ENCODE measurements at places on chromosomes 7 and 10.

DNA sequence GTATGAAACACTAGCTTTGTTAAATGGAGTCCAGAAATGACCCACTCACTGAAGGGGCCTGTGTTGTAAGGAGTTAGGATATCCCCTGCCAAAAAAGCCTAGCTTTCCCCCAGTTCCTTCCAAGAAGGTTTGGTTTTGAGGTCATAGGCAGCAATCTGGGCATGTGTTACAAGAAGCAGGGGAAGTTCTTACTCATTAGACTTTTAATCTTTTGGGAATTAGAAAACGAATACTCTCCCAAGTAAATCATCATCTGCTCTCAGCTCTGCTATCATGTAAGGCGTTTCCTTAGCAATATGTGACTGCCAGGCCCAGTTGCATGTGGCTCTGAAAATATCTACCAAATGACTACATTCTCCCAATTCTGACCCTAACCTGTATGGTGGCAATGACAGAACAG lies 3.7 kb downstream of the NOD1 start:
- no peak for DNase-seq

GRCh38 chr7:43199371-43200160 lies 87.1 kb downstream of the HECW1 start:
- no peak for DNase-seq

GRCh38 chr10:48567346-48567745 lies 37.5 kb downstream of the ARHGAP22 start:
- DNase-seq: no peak

GRCh38 chr7:36207451-36208291 lies 54.6 kb downstream of the EEPD1 start:
- no peak for DNase-seq

DNA sequence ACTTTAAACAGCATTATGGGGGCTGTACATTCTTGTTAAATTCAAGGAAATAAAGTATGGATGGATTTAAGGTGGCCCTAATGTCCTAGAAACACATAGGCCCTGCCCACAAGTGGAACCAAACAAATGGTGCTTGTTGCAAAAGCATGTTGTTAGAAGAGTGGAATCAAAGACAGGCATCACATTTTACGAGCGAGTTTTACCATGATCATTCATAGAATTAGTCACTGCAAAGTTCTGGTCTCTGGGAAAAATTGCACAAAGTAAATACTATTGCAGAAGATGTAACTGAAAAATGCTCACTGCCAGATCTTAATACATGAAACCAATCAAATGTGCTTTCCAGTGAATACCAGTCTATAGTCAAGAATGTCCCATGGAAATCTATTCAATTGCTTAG lies 677.1 kb downstream of the PARD3 start:
- DNase-seq: no peak

GRCh38 chr10:37754538-37755323 lies 102.7 kb downstream of the ZNF248 start:
- peak; percentile 10 for DNase-seq

DNA sequence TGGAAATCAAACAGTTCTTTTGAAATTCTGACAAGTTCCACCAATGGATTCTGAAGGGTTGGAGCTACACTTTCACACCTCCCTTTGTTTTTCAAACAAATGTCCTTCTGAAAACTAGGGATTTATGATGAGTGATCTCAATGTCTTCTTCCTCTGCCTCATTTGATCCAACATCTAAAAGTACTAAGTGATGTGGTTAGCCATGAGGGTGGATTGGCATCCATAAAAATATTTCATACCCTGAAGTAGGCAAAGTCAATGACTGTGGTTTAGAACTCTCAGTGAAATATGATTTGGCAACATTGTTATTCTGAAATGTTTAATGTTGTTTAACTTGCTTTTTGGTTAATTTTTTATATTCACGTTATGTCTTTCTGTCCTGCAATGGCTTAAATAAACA lies 136.9 kb downstream of the MBL2 start:
- no peak for DNase-seq

DNA sequence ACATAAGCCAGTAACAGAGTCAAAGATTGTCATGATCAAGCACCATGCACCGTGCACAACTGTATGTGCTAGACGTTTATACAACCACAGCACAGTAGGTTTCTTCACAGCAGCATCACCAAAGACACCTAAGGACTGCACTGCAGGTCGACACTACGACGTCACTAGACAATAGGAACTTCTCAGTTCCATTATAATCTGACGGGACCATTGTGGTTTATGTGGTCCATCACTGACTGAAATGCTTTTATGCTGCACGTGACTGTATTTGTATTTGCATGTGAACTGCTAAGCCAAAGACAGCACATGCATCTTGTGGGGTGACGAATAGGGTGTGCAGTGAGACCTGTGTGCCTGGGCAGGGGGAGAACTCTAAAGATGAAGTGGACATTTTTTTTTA lies 164.9 kb downstream of the PARD3 start:
- DNase-seq: no peak

- DNase-seq: no peak
Measured at GRCh38 chr7:98295467-98296192, 14.1 kb downstream of the BRI3 start.

GRCh38 chr10:128877936-128878335 lies 589.1 kb upstream of the MGMT start:
- DNase-seq: no peak

GRCh38 chr10:23978317-23978716 lies 230.6 kb upstream of the KIAA1217 start:
- DNase-seq: no peak

- DNase-seq: no peak
Measured at GRCh38 chr10:117463545-117463920, 79.0 kb upstream of the EMX2 start.

- no peak for DNase-seq
Measured at GRCh38 chr7:84637568-84638338, 443.2 kb upstream of the SEMA3A start.

GRCh38 chr10:94630017-94630688 lies 53.4 kb upstream of the CYP2C18 start:
- peak; percentile 38 for DNase-seq

DNA sequence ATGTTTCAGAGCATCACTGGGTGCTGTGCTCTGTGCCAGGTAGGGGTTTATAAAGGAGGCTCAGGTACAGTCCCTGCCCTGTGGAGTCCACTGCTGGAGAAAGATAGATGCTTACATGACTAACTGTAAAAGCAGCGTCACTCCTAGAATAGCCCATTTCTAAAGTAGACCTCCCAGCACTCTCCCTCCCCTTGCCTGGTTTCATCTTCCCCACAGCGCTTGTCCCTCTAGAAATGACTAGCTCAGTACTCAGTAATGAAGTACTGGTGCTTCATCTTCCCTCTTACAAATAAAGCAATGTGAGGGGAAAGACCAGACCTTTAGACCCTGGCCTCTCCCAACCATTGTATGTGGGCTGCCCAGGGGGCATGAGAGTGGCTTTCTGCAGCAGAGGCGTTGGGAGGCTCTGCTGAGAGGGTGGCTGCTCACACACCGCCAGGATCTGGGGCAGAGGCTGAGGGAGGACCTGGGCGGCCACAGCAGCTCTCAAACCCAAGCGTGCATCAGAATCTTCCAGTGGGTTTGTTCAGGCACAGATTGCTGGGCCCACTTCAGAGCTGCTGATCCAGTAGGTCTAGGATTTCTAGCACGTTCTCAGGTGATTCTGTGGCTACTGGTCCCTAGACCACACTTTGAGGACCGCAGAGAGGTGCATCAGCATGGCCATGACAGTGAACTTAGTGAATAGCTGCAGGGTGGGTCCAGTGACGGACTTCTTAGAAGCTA lies 110.3 kb upstream of the ANLN start:
- no peak for DNase-seq

DNA sequence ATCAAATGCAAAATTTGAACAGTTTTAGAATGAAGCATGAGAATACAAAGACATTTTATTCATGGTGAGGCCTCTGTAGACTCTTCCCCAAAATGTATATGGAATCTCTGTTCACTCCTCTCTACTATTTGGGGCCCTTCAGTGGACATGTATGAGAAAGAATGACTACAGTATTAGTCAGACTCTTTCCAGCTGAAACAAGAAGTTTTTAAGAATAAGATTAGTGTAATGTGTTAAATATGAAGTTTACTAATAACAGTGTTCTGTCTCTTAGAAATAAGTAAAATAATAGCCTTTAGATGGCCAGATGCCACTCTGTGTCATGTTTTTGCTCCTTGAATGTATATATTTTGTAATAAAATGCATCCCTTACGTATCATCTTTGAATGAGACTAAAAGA lies 585.6 kb downstream of the SUGCT start:
- no peak for DNase-seq

- no peak for DNase-seq
Measured at GRCh38 chr7:11127988-11128387, 154.3 kb downstream of the PHF14 start.

- no peak for DNase-seq
Measured at GRCh38 chr7:12158334-12159060, 52.6 kb upstream of the TMEM106B start.

DNA sequence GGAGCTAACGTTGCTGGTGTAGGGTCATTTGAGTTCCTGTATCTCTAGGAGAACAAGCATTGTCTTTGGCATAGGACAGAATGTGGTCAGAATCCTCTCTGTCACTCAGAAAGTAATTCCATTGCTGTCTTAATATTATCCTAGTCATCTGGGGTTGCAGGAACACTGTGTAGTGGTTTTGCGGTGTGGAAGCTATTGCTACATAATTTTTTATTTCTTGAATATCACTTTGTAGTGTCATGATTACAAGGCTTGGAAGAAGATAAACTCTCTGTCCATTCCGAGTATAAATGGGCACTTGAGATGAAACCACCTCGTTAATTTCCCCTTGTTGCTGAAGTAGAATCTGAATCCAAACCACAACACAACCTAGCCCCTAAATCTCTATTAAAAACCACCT lies 919.2 kb downstream of the LRMDA start:
- no peak for DNase-seq

GRCh38 chr7:50491943-50492342 lies 41.8 kb upstream of the FIGNL1 start:
- DNase-seq: no peak

DNA sequence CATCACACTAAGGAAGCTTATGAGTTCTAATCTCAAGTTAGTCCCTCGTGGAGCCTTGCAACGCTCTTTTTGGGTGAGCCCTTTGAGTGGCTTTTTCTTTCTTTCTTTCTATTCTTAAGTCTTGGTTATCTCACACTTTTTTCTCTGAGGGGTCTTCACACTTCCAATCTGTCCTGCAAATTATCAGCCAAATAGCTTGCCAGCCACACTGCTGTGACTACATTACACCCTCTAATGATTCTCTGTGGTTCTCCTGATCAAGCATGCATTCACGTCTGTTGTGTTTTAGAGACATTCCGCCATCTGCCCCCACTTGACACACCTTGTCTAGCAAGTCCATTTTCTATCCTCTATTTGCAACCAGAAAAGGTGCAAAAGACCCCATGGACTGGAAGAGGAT lies 340.2 kb downstream of the THSD7A start:
- DNase-seq: no peak

GRCh38 chr10:18450298-18450697 lies 201.1 kb downstream of the NSUN6 start:
- no peak for DNase-seq

GRCh38 chr10:31288001-31288400 lies 31.0 kb upstream of the ZEB1 start:
- no peak for DNase-seq

DNA sequence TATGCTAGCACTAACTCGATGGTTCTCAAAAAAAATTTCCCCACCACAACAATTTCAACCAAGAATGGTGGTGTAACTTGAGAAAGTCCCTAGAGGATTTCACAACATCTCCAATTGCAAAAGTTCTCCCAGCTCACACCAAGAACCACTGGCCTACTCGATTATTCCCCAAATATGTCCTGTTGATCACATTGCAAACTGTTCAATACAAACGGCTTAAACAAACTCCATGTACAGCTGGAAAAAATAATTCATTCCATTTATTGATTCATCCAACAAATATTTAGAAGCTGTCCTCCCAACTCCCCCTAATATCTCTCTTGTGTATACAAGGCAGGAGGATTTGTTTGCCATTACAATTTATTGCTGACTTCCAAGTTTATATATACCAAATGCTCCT lies 19.1 kb downstream of the TMEM176B start:
- DNase-seq: no peak

GRCh38 chr7:149610441-149611011 lies 112.9 kb upstream of the ZNF746 start:
- no peak for DNase-seq

DNA sequence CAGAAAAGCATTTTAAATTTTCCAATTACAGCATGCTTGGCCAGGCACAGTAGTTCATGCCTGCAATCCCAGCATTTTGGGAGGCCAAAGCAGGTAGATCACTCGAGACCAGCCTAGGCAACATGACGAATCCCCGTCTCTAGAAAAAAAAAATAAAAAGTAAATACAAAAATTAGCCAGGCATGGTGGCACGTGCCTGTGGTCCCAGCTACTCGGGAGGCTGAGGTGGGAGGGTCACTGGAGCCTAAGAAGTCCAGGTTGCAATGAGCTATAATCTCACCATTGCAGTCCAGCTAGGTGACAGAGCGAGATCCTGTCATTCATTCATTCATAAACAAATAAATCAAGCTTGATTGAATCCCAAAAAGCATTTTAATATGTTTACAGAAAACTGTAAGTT lies 234.9 kb downstream of the PARD3 start:
- DNase-seq: no peak

DNA sequence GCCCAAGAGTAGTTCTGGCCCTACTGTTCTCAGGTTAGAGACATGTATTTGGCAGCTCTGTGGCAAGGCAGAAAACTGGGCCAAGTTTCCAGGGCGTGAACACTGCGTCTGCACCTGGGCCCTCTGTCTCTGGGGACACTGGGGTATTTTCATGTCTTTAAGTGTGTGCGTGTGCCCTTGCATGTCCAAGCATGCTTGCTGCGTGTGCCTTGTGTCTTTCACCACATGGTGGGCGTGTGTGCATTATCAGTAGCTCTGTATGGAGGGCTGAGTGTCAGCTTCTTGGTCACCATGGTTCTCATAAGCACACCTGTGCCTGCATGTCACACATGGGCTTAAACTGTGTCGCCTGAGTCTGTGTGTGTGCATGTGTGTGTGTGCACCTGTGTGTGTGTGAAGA lies 69.3 kb downstream of the HIPK2 start:
- no peak for DNase-seq

DNA sequence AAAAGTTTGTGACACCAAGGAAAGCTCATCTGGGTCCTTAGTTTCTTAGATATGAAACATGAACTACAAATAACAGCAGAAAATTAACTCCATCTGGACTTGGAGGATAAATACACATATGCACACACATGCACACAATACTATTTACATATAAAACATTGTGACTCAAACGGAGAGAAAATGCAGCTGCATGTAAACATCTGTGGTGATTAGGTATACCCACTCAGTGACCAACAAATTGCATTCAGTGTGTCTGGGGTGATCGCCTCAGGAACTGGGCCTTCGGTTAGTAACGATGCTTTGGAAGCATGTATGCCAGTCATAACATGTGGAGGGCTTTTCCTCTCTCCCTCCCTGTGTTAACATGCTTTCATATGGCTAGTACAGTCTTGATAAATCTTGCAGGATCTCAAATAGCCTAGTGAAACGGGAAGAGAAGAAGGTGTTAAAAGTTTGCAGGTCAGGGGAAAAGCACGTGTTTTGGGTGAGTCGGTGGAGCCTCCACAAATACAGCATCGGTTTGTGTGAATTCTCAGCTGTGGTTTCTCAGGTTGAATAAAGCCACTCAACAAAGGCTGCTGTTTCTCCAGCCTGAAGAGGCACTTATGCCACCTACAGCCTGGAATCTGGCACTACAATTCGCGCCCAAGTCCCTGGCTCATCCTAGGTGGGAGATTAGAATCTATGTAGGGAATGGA lies 8.7 kb upstream of the GLRX3 start:
- peak; percentile 87 for DNase-seq
